ENCODE measurements at places on chromosomes 3 and 15.

GRCh38 chr15:43189296-43189695 is 4.1 kb downstream of the CCNDBP1 start:
- no peak for DNase-seq

DNA sequence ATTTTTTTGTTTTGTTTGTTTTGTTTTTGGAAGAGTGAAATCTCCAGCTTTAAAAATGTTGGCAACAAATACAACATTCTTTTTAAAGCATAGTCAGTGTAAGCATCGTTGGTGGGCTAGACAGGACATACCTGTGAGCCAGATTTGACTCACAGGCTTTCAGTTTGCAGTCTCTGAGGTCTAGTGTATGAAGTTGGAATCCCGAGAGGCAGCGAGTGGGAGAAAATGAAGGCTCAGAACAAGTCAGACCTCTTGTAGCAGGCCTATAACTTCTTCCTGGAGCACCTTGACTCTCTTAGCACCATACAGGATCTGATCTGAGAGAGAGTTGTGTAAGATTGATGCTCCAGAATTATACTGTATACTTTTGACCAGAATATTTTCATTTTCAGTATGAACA is 60.2 kb downstream of the CNTN4 start:
- no peak for DNase-seq

GRCh38 chr15:40637221-40637745 is 43.2 kb downstream of the KNL1 start:
- no peak for DNase-seq

DNA sequence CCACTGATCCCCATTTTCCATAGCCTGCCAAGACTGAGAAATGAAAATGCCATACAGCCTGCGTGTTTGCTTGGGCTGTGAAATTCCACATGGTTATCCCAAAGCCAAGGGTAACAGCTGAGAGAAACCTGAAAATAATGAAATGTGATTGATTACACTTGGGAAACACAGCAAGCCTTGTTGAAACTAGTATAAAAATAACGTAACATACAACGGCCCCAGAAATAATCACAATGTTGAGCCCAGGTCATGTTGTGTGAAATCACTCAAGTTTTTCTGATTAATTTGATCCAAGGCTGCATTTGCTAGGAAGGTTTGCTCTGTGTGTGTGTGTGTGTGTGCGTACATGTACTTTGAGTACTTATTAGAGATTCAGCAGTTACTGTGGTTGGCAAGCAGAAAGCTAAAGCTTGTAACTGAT is 269.0 kb downstream of the OXSM start:
- no peak for DNase-seq

DNA sequence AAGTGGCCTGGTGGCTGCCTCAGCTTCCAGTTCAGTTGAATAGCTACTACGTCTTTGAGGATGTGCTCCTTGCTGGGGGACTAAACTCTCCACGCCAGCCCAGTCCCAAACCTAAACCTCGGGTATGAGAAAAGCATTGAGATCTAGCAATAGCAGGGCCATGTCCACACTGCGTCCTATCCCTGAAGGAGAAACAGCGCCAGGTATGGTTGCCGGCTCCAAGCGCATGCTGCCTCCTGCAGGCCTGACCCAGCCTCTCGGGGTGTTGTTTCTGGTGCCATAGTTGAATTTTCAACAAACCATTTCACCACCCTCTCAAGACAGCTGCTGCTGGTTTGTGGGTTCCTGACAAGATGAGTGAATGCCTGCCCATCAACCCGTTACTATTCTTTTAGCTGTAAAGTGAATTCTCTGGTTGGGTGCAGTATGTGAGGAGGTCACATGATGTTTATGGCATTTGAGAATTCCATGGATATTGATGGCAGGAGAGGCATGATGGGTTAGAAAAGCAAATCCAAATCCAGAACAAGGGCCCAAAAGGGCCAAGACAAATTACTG is 13.0 kb upstream of the SLC28A1 start:
- DNase-seq: no peak

- no peak for DNase-seq
These were observed 985 bp downstream of the LCMT2 start for GRCh38 chr15:43329217-43329959.

GRCh38 chr3:188680605-188681004 is 491.2 kb upstream of the TPRG1 start:
- DNase-seq: no peak

DNA sequence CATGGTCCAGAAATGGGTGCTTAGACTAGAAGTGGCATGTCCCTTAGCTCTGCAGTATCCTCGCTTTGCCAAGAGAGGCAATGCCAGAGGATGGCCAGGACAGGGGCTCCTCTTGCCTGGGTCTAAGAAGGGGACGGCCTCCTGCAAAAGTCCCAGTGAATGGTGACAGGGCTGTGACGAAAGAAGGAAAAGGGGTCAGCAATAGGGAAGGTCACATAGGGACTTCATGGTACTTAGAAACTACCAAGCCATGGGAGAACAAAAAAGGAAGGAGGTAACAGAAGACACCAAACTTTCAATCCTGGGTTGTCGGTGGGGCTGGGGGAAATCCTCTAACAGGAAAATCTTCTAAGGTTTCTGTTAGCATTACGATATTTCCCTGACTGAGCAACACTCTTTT is 36.2 kb upstream of the ATOSA start:
- no peak for DNase-seq

- DNase-seq: no peak
These were observed 4.1 kb upstream of the STAB1 start for GRCh38 chr3:52490939-52491526.

DNA sequence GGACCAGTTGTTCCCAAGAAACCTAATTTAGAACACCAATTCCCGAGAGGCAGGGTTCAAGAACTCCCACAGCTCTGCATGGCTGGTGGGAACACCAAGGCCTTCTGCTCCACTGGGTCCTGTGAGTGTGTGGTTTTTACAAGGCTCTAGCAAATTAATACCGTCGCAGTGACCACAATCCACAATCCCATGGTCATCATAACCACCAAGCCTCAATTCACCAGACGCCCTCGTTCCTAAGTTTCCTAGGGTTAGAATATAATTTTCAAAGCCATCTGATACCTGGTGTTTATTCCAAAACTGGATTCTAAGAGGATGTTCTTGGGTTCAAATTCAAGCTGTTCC is 114.9 kb upstream of the RPL32 start:
- DNase-seq: no peak

DNA sequence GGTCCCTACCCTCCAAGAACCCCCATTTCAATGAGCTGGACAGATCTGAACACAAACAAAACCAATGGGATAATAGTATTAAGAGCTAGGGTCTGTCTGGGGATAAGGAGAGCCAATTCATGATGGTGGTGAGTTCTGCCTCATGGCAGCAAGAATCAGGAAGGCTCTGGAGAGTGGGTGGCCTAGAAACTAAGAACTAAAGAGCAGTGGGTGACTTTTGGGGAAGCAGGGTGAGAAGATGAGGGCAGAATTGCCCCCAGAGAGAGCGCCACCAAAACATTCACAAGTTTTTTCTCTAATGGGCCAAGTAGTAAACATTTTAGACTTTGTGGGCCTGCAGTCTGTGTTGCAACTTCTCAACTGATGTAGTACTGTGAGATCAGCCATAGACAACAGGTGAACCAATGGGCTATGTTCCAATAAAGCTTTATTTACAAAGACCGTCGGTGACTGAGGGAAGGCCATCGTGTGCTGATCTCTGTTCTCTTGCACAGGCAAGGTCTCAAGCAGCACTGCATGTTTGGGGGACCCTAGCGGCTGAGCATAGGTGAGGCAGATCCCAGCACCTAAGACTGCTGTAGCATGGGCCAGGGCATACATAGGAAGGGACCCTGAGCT is 225.5 kb upstream of the ST8SIA2 start:
- DNase-seq: no peak

DNA sequence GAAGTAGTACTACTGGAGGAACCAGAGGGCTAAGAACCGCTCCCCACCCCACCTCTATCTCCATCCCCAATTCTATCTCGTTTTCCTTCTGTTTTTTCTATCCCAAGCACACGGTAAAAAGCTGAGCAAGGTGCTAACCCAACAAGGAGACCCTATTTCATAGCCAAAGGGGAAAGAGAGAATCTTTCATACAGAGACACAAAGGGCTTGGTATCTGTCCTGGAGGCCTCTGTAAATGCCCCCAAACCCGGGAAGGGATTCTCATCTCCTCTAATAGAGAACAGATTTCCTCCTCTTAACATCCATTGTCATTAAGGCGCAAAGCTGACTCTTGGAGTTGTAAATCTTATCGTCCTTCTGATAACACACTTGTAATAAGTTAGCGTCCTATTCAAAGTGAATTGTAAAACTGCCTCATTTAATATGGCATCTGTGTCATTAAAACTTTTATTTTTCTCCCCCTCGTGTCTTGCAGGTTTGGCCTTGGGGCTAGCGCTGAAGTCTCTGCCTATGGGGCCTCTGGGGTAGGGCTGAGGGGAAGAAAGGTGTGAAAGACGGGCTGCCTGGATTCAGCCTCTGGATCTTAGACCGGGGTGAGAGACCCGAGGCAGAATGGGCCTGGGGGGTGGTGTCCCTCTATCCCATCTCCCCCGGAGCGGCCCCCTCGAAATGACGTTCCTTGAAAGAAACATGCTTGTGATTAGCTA is 12.1 kb downstream of the NR2F2 start:
- DNase-seq: no peak

- DNase-seq: no peak
These were observed 11.6 kb downstream of the GALNT15 start for GRCh38 chr3:16186086-16186485.

GRCh38 chr15:94930960-94931359 is 699.6 kb downstream of the MCTP2 start:
- no peak for DNase-seq

DNA sequence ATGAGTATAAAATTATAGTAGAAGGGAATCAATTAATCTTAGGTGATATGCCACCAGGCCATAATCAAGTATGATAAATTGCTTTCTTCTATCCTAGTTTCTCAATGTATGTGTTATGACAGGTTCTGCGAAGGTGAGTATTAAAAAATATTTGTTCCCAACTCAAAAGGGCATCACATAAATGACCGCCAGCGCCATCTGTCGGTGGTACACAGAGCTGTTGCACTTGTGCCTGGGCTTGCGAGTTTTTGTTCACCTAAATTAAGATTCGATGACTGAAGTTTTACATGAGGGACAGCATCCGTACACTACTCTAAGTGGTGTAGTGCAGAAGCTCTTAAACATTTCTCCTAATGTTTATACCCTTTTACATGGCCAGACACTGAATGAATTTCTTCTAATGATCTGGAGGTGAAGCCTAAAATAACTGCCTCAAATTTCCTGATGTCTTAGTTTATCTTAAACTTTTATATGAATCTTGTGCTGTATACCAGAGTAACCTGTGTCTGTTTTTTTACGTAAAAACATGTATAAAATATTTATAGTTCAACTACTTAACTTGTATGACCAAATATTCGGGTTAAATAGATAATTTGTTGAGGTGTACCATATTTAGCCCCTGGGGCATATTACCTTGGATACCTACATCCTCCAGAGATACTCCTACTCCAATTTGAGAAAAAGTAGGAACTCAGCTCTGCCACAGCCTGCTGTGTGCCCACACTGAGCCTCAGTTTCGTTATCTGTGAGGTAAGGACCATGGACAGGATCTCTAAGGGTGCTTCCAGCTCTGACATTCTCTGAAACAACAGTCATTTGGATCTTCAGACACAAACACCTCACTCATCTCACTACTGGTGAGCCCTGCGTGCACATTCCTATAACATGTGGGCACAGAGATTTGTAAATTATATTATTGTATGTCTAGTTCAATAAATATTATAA is 365.6 kb downstream of the MAGI1 start:
- no peak for DNase-seq

GRCh38 chr3:69011096-69011730 is 2.3 kb downstream of the EOGT start:
- no peak for DNase-seq

DNA sequence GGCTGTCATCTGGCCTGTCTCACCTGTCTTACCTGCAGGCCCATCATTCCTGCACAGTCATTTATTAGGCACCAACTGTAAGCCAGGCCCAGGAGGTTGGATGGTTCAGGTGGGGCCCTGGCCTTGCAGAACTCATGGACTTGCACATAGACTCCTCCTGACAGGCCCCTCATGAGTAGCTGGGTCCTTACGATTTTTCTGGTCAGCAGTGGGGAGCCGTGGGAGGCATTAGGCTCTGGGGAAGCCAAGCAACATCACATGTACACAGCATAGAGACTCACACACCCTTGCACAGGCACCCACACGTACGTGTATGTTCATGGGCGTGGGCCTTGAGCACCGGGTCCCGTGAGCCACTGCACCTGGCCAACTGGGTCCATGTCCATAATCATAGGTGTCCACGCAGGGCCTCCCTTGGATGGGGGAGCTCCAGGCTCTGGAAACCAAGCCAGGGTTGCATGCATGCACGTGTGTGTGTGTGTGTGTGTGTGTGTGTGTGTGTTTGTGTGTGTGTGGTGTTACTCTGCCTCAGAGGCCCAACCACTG is 20.3 kb downstream of the CISH start:
- no peak for DNase-seq

DNA sequence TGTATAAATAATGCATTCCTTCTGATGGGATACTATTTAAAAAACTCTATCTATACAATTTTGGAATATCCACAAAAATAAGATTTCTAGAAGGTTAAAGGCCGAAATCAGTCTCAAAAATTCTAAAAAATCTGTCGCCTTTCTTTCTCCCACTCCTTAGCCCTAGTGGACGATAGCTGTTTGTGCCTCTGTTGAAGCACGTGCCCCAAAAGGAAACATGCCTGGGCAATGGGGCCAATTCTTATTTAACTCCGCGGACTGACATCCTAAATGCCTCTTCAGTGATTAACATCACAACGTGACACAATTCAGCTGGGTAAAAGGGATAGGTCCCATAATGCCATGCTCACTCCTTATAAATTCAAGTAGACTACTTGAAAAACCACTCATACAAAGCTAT is 65.1 kb downstream of the GAP43 start:
- DNase-seq: no peak

GRCh38 chr3:38549486-38549885 is 53.3 kb downstream of the EXOG start:
- no peak for DNase-seq

- DNase-seq: no peak
These were observed 2.7 kb downstream of the ARHGEF26 start for GRCh38 chr3:154123906-154124305.

DNA sequence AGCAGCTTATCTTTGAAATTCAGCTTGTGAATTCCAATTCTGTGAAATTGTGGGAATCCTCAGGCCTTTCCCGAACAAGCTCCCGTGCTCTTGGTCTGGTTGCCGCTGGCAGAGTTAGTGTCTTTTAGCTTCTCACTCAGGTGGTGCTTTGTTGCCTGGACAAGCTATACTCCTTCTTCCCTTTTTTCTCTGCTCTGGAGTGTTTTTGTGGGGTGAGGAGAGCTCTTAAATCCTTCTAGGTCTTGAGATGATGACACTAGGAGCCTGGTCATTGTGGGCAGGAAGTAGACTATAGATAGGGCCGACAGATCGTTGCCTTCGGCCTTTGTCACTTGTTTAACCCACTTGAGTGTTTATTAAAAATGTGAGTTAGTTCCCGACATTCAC is 93.8 kb downstream of the SLCO3A1 start:
- no peak for DNase-seq

DNA sequence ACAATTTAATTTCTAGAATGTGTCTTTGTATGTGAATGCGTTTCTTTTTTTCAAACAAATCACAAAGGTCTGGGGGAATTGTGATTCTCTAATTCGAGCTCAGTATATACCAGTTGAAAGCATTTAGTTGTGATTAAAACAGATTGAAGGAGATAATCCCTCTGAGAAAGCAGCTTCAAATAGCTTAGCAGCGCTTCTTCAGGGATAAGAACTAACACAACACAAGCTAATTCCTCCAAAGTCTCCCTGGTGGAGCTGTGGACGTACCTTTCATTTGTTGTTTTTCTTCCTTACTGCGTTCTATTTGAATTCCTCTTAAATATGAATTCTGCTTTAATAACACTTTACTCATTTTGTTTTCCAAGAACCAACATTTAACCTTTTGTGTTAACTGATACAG is 286.7 kb downstream of the ROBO2 start:
- DNase-seq: no peak

- no peak for DNase-seq
These were observed 1.4 kb downstream of the SLTM start for GRCh38 chr15:58931987-58932588.
